ENCODE measurements at places on chromosomes 7 and 10. TPM values are rescaled to one million over a fixed set of nuclear protein-coding genes. Genes with fewer than 3 reads are reported as not detected.

Gene SLC18A3
- total RNA-seq, result not detected

DNA sequence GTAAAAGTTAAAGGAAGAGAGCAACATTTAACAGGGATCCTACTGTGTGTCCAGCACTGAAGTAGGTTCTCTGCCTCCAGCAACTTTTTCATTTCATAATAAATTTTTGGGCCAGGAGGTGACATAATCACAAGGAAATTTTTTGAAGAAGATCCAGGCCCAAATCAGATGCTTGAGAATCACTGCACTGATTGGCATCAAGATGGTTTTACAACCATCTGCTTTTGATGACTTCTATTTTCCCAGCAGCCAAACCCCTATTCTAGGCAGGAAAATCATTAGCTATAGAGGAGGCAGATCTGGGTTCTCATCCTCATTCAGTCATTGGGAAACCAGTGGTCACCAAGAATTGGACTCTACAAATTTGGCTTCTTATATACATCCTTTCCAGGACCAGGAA, 79.0 kb downstream of the ARL4A start:
- no peak for DNase-seq

Gene LRIT1
- not detected for total RNA-seq

GRCh38 chr7:2645274-2645868, 13.6 kb downstream of the TTYH3 start:
- no peak for DNase-seq

Gene DRGX
- not detected for total RNA-seq

DNA sequence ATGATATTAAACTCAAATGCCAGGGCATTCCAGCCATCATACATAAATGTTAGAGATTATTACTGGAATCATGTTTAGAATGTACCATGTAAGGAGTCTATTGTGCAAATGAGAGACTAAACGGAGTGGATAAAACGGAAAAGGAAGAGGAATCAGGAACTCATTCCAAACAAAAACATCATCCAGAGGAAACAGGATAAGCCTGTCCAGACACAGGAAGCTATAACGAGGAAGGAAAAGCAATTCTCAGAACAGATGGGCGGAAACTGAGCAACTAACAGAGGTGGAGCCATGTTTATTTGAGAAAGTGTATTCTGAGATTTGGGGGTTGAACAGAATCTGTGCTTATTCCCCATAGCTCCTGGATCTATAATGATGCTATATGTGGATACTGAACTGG, 52.3 kb upstream of the TRIM24 start:
- DNase-seq, result no peak

Gene FOXI2
- total RNA-seq, result not detected
